ENCODE measurements at places on chromosomes 2 and 18.

GRCh38 chr2:236628981-236629605, 59.5 kb downstream of the ACKR3 start:
- no peak for DNase-seq

GRCh38 chr2:170436077-170436943, 258.4 kb downstream of the MYO3B start:
- no peak for DNase-seq

- no peak for DNase-seq
These were observed 239.4 kb upstream of the HDAC4 start for GRCh38 chr2:239640210-239640609.

DNA sequence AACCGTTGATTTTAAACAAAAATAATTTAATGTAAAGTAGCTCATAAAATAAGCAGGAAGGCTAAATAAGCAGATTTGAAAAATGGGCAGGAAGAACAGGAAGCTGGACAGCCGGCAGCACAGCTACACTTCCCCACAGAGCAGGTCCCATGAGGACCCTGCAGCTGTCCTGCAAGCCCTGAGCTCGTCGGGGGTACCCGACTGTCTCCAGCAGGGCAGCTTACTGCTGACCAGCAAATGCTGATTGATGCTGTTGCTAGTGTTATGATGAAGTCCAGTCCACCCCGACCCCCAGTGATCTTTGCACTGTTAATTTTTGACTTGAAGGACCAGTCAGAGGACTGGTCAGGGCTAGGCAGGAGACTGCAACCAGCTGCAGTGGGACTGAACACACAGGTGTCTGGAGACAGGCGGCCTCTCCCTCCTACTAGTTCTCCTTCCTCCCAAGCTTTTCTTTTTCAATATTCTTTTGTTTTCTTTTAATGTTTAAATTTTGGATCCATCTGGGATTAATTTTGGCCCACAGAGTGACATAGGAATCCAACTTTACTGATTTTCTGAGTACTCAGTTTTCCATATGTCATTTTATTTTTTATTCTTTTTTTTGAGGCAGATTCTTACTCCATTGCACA, 27.7 kb downstream of the POLE4 start:
- peak; percentile 5 for DNase-seq
